ENCODE measurements at places on chromosomes 5 and 9.

- DNase-seq, result no peak
Measured at GRCh38 chr5:104643320-104643719, 1080.7 kb upstream of the NUDT12 start.

DNA sequence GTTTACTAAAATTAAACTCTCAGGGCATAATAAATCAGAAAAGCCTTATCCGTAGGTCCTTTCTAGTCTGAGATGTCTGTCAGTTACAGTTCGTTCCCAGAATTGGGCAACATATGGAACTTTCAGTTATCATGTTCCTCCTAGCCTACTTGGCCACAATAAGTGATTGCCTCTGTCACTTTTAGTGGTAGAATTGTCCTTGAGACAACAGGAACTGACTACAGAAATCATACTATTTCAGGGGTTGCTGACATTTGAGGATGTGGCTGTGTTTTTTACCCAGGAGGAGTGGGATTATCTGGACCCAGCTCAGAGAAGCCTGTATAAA, 956 bp downstream of the ZNF189 start:
- no peak for DNase-seq

- DNase-seq, result peak; percentile 52
Measured at GRCh38 chr5:1387059-1387755, 42.3 kb upstream of the CLPTM1L start.

GRCh38 chr9:133597316-133597957, 11.8 kb downstream of the FAM163B start:
- peak; percentile 15 for DNase-seq

DNA sequence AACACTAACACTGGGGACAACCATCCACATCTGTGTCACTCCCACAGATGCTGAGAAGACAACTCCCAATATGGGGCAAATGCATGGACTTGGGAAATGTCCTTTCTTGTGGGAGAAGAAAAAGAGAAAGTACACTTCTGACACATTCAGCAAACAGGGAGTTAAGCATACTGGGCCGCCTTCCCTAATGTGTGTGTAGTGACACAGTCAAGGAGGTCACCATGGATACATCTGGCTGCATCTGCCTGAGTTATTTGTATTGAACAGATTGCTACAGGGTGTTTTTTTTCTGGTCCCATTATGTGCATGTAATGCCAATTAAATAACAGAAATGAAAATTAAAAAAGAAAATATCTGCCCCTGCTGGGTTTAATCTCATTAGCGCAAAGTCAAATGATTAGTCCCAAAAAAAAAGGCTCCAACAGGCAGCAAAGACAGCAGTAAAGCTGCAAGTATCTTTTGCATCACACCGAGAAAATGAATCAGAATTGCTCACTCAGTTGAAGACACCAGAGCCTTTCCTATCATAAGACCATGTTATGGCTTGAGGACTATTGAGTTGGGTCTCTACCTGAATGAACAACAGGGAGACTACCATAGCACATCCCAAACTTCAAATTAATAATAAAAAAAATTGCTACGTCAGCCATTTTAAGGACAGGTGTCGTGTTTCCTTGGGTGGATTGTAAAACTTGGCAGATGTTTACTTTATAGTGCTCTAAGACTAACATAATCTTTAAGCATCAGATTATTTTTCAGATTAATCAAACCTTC, 395.9 kb downstream of the DTWD2 start:
- no peak for DNase-seq

GRCh38 chr5:17269201-17269600, 51.8 kb downstream of the BASP1 start:
- no peak for DNase-seq

- DNase-seq, result no peak
Measured at GRCh38 chr5:140293849-140294100, 9.1 kb downstream of the PFDN1 start.

GRCh38 chr9:71592400-71592799, 175.9 kb downstream of the CEMIP2 start:
- DNase-seq, result no peak

- no peak for DNase-seq
Measured at GRCh38 chr5:129001841-129002526, 36.7 kb downstream of the SLC27A6 start.

Measured in NCI-H2171 (cell line).